H54 (cell line): ENCODE measurements at places on chromosomes 16 and 17.
A peak's percentile ranks its signal among the peaks of the same experiment; 100 is the strongest.

- DNase-seq: no peak
These were observed 19.4 kb downstream of the PSME3IP1 start for GRCh38 chr16:57166451-57166850.

DNA sequence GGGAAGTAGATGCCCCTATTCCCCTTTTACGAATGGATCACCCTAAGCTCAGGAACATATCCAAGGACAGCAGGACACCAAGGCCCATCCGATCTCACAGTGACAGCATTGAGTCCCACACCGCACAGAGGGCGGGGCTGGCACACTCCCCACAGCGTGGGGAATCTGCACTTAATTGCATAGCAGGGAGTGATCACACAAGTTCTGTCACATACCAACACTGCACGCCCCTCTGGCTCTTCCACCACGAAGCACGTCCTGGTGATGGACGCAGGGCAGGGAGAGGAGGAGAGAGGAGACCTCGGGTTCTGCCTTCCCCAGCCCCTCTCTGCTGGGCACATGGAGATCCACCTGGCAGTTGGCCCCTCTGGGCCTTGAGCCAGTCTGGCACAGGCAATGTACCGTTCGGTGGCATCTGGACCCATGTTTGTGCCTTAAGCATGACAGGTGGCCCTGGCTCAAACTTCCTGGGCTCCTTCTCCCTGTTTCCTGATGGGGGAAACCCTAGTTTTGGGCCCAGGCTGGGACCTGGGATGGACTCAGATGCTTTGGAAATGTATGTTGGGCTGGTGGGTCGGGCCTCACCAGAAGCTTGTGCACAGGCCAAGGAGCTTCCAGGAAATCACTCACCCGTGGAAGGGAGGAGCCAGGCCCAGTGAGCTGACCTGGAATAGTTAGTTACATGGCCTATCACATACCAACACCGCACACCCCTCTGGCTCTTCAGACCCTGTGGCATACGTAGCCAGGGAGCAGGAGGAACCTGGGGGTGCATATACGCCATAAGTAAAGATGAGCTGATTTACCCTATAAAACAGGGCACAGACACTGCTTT, 35.1 kb upstream of the CREBBP start:
- no peak for DNase-seq

- no peak for DNase-seq
These were observed 128.1 kb downstream of the AIPL1 start for GRCh38 chr17:6306820-6307219.

DNA sequence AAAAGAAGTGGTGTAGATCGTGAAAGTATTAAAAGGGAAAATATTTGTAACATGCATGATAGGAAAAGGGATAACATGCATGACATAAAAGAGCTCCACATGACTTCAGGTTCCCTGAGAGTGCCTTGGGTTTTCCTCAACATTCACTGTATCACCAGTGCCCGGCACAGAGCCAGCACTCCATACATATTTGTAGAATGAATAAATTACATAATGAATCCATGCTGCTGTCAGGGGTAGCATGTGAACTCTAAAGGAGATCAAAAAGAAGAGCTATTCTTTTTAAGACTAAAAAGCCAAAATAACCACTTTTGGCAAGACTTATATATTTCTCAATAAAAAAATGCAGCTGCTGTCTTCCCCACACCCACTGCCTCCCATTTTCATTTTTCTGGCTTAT, 2.7 kb upstream of the ZNF594 start:
- DNase-seq: no peak

GRCh38 chr17:78141437-78142118, 4.6 kb upstream of the C17orf99 start:
- no peak for DNase-seq

DNA sequence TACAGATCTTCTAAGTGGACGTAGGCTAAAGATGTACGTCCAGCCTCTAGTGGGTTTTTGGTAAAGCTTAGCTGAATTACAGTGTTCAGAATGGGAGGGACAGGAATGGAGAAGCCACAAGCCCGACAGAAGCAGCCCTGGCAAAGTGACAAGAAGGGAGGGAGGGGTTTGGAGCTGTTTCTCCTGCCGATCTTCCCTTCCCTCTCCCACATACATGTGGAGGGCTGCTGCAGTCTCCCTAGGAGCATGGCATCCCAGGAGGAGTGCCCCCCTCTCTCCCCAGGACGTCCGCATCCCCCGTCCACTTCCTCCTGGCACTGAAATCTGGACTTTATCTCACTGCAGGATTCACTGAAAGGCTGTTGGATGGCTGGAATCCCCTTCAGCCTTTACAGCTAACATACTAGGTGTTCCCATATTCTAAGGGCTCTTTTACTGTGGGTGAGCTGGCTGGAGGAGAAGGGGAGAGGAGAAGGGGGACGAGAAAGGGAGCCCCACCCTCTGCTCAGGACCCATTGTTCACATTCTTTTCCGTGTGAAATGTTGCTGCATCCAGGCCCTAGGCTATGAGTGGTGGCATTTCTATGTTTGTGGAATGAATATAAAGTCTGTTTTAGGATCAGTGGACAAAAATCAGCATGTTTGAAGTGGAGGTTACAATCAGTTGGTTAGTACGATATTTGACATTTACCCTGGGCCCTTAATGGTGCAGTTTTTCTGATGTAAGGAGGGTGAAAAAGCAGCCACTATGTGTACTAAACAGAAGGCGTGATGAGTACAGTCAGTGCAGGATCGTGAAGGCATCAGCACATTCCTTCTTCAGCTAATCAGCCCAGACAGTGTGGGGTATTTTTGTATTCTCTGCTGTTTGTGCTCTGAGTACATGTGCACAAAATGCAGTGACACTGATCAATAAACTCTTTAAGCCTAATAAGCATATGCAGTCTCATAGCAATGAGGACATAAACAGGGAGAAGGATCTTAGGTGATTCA, 94.6 kb downstream of the SPECC1 start:
- DNase-seq: no peak

DNA sequence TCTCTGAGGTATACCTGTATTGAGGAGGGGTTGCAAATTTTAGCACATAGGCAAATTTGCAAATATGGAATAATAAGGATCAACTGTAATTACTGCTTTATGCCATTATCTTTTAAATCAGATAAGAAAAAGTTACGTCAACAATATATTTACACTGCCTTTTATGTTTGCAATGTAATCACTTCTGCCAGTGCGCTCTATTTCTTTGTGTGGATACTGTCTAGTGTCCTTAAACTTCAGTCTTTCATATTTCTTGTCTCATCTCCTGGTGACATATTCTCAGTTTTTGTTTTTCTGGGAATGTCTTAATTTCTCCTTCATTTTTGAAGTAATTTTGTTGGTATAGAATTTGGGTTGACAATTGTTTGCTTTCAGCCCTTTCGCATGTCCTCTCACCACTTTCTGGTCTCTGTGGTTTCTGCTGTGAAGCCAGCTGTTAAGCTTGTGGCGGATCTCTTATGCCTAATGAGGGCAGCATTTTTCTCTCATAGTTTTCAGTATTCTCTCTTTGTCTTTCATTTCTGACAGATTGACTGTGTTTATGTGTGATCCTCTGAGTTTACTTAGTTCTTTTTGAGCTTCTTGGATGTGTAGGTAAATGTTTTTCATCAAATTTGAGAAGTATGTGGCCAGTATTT, 37.6 kb upstream of the ABCC11 start:
- DNase-seq: no peak

GRCh38 chr16:46853713-46854443, 22.9 kb upstream of the C16orf87 start:
- peak; percentile 53 for DNase-seq

- DNase-seq: no peak
These were observed 174.1 kb downstream of the ZFHX3 start for GRCh38 chr16:72873853-72874252.

DNA sequence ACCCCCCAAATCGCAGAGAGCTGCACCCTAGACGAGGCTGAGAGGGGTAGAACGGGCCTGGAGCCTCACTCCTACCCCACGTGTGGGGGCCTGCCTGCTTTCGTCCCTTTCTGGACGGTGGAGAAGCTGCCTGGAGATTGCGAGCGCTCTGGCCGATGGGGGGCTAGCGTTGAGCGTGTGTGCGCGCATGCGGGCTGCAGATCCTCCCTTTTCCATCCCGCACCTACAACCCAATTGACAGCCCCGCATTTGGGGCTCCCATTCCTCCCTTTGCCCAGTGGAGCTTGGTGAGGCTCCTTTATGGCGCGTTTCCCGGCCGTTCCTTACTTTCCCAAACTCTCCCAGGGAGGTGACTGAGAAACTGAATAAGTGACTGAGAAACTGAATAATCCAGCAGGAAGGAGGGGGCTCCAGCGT, 907 bp upstream of the ESRP2 start:
- DNase-seq: no peak

DNA sequence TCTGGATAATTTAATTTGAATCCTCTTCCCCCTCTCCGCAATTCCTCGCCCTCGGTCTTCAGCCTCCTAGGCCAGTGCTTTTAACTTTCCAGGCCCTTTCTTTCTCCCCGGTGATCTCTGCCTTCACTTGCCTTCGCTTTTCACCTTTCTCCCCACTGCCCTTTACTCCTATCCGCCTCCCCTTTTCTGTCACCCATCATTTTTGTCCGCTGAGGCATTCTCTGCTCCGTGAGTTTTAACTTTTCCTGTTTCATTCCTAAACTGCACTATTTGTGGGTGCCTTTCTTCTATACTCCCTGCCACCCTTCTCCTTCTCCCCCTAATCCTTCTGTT, 729 bp downstream of the LONP2 start:
- DNase-seq: no peak

DNA sequence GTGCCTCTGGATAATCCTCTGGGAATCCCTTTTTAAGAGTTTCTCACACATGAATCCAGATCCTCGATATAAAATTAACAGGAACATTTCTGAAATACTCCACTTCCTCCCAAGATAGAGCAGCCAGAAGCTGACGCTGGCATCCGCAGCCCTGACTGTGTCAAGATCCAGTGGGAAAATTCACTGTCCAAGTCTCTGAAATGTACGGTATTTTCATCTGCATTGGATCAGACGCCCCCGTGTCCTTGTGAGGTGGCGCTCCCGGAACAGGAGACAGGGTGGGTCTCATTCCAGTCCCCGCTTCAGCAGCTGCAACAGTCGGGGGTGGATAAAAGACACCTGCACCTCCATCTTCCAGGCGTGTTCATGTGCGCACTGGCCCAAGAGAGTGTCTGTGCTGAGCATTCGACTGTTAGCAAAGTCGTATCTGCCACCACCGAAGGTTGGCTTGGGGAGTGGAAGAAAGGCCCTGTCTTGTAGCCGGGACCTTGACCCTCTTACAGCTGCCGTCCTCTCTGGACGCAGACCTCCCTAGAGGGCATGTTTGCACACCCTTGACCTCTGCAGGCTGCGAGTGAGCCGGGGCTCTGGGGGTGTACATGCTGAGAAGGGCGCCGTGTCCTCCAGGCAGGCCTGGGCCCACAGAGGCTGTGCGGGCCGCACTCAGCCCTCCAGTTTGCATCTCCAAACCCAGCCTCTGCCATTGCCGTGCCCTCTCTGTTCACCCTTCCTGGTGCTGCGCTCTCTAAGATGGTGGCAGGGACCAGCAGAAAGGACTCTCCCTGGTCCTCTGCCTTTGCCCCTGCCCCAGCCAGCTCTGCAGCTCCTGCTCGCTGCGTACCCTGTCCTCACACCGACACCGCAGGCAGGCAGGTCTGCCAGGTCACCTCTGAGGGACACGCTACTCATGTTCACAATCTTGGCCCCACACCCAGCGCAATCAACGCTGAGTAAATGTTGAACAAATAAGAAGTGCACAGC, 72.0 kb upstream of the CHMP6 start:
- DNase-seq: no peak

DNA sequence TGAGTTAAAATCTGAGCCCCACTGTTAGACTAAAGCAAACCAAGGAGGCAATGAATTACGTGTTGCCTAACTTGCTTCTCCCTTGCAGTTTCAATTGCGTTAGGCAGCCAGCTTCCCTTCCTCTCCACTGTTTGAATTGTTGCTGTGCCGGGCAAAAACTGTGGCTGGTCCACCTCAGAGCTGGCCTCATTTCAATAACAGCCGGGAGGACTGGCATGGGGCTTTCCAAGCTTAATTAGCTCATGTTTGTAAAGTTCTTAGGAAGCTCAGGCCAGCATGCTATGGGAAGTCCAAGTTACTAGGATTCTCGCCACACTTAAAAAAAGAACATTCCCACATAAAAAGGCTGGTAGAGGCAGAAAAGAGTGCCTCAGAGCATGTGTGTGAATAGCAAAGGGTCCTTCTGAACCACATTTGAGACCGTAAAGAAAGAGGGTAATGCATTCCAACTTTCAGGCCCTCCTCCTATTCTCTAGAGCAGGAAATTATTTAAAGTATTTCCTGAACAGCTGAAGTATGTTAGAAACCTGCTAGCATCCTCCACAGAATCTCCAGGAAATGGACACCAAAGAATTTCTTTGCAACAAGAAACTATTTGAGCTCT, 79.0 kb upstream of the SMURF2 start:
- no peak for DNase-seq

GRCh38 chr17:73623818-73624217, 20.4 kb downstream of the SDK2 start:
- no peak for DNase-seq

DNA sequence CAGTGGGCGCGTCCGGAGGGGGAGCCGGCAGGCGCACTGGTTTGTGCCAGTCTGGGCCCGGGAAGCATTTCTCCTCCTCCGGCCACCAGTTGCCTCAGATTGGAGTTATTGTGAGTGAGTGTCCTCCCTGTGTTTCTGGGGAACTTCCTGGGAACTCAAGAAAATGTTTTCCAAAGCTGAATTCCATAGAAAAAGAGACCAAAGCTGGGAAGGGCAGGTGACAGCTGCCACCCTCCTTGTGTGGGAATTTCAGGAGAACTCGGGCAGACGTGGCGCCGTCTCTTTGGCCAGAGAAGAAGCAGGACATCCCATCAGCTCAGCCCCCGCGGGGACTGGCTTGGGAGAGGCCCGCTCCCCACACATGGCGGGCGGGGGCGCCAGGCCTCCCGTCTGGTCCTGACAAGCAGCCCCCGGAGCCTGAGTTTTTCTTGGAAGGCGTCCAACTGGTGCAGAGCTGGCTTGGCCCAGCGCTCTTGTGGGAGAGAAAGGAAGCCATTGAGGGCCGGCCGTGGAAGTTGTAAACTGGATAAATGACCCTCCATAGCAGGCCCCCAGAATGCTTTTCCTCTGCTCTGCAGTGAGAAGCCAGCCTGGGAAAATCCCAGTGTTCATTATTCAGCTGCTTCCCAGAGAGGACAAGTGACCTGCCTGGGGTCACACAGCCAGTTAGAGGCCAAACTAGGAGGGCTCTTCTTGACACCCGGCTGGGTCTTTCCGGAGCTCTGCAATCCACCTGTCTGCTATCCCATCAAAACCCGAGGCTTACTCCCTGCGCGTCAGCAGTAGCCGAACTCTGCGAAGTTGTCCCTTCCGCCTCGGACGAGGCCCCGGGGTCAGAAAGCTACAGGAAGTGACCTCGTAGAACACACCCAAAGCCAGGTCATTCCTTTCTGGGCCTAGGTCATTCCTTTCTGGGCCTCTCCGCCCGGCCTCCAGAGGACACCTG, 39.2 kb upstream of the GSE1 start:
- DNase-seq: no peak

DNA sequence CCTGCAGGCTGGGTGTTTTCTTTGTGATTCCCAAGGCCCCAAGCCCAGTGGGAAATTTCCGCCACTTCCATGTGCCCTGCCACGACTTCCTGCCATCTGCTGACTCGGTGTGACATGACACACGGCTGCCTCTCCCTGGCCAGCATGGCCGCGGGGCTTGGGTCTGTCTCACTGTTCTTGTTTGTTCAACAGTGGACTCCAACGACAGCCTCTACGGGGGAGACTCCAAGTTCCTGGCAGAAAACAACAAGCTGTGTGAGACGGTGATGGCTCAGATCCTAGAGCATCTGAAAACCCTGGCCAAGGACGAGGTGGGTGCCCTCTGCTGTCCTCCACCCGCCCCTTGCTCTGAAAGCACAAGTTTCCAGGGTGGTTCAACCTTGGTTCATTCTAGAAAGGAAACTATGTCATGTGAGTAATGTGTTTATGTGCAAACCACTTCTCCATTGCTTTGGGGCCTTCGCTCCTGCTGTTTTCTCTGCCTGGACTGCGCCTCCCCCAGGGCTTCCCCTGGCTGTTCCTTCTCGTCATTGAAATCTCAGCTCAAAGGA, 26.8 kb downstream of the KNOP1 start:
- DNase-seq: no peak
